ENCODE measurements at places on chromosomes 1 and 21.
A peak's percentile ranks its signal among the peaks of the same experiment; 100 is the strongest.

DNA sequence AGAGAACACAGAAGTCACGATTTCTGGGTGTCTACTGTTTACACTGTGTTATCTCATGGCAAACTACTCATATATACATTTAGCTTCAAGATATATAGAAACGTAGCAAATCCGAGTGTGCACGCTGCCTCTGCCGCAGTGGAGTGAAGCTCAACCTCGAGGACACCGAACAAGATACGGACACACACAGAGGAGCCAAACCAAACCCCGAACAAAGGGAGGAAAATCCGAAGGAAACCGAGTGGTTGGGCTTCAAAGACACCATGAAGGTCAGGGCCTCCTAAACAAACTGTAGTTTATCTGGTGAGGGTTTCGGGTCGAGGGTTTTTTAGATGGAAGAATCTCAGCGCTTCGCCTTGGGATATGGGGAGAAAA is 34.5 kb downstream of the SLC45A1 start:
- DNase-seq, result no peak

DNA sequence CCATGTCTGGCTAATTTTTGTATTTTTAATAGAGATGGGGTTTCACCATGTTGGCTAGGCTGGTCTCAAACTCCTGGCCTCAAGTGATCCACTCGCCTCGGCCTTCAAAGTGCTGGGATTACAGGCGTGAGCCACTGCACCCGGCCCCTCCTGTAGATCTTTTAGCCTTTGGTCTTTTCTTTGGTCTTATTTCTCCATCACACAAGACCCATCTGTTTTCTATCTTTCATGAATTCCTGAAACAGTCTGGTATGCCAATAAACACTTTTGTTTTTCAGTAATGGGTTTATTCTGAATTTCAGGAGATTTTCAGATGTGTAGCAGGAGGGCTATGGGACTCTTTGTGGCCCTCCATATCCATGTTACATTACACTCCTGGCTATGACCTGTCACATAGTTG is 23.2 kb downstream of the ERRFI1 start:
- DNase-seq, result no peak

GRCh38 chr1:239276051-239276450 is 110.3 kb upstream of the CHRM3 start:
- DNase-seq, result no peak

- no peak for DNase-seq
Observed at GRCh38 chr1:231106347-231106746, 55.5 kb upstream of the TRIM67 start.

GRCh38 chr1:114651893-114652292 is 18.0 kb downstream of the DENND2C start:
- no peak for DNase-seq

DNA sequence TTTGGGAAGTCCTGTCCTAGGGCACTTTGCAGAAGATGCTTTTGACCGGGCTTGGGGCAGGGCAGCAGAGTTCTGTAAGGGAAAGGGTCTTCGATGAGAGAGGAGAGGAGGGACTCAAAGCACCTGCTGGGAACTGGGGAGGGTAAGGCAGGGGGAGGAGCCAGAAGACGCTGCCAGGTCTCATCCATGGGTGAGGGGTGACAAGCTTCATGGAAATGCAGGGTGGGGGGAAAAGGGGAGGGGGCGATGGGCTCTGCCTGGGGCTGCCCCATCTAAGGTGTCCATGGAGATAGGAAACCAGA is 20.9 kb upstream of the C2CD2 start:
- DNase-seq, result no peak

GRCh38 chr1:12179111-12179519 is 12.3 kb downstream of the TNFRSF1B start:
- DNase-seq, result peak; percentile 90

- DNase-seq, result no peak
Observed at GRCh38 chr21:31708541-31708940, 23.4 kb downstream of the SCAF4 start.

- no peak for DNase-seq
Observed at GRCh38 chr1:19123837-19124236, 86.2 kb downstream of the UBR4 start.

DNA sequence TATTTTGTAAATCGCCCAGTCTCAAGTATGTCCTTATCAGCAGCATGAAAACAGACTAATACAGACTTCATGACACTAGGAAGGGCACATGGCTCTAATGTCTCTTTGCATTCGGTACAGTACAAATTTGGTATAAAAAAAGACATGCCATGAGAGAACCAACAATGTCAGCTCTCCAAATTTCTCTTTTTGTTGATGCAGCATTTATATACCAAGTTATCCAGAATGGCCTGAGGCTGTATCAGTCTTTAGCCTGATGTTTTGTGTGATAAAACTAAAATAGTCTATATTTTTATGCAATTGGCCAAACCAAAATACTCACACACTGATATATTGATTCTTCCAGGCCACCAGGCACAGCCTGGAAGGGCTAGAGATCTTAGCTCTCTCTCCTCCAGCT is 124.3 kb upstream of the SAMSN1 start:
- no peak for DNase-seq

- DNase-seq, result no peak
Observed at GRCh38 chr1:57072401-57073110, 106.7 kb upstream of the C8B start.

DNA sequence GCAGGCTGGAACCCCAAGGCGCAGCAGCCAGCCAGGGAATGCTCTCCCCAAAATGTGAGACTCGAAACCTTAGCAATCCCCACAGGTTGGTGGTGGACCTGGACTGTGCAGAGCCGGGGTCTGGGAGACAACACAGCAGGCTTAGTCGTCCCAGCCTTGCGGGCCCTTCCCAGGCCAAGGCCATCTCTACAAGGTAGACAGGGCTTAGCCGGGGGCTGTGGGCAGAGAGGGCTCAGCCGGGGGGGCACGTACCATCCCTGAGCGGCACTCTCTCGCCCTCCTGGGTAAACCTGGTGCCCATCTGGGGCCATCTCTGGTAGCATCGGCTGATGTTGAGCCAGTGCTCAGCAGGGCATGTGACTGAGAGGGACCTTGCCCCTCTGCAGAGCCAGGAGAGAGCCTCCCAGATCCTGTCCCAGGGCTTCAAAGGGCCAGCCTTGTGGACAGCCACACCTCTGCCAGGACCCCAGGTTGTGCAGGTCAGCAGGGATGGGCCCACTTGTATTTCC is 2.2 kb upstream of the ACTRT2 start:
- DNase-seq, result no peak

DNA sequence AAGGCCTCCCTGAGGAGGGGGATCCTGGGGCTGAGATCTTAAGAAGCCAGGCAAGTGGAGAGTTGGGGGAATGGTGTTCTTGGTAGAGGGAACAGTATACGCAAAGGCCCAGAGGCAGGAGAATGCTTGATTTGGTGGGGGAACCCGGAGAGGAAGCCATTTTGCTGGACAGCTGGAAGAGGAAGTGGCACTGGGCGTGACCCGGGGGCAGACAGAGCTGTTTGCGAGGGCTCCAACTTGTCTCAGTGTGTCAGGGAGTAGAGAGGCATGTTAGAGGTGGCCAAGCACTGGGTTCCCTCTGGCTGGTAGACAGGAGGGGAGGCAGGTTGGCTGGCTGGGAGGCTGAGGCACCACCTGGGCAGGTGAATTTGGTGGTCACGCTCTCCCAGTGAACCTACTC is 96.3 kb upstream of the ACTL8 start:
- no peak for DNase-seq

DNA sequence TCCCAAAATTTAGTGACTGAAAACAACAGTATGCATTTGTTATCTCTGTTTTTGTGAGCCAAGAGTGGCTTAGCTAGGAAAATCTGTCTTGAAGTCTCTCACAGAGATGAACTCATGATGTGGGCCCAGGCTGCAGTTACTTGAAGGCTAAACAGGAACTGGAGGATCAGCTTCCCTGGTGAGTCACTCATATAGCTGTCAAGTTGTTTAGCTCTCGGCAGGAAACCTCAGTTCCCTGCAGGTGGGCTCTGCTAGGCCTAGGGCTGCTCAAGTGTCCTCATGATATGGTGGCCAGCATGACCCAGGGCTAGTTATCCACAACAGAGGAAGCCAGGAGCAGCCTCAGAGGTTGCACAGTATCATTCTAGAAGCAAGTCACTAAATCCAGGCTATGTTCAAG is 30.2 kb upstream of the DDX59 start:
- no peak for DNase-seq

DNA sequence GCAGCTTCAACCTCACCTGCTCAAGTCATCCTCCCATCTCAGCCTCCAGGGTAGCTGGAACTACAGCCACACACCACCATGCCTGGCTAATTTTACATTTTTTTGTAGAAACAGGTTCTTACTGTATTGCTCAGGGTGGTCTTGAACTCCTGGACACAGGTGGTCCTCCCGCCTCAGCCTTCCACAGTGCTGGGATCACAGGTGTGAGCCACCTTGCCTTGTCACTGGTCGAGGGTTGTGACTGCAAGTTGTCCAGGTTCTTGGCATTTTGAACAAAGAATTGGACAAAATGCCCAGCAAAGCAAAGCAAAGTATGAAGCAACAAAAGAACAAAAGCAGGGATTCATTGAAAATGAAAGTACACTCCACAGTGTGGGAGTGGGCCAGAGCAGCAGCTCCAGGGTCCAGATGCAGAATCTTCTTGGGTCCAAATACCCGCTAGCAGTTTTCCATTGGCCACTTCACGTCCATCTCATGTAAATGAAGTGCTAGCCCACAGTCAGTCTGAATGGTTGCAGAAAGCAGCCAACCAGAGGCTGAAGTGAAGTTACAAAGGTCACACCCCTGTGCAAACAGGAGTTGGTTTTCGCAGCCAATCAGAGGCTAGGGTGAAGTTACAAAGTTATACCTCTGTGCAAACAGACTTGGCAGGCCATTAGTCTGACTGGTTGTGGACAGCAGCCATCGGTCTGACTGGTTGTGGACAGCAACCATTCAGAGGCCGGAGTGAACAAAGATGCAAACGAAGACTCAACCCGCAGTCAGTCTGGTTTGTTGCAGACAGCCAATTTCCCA is 109.5 kb upstream of the KIF26B start:
- no peak for DNase-seq
